ENCODE measurements at places on chromosomes 6 and 20. TPM values are rescaled to one million over a fixed set of nuclear protein-coding genes. Genes with fewer than 3 reads are reported as not detected.

The KAT14 gene
- 20.1 TPM for total RNA-seq

The TAAR2 gene
- not detected for total RNA-seq

The CST5 gene
- total RNA-seq, result not detected

The PAX1 gene
- 0.09 TPM for total RNA-seq

The NHSL1 gene
- 29.5 TPM for total RNA-seq

The GSTA2 gene
- total RNA-seq, result not detected

DNA sequence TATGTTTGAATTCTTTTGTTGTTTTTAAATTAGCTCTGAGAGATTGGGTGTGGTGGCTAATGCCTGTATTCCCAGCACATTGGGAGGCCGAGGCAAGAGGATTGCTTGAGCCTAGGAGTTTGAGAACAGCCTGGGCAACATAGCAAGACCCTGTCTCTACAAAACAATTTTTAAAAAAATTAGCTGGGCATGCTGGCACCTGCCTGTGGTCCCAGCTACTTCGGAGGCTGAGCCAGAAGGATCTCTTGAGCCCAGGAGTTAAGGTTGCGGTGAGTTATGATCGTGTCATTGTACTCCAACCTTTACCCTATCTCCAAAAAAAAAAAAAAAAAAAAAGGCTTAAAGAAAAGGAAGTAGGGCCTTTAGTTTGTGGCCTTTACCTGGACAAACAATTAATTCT is 22.9 kb downstream of the DHX35 start:
- no peak for DNase-seq
- peaks cover 36% of the 10 kb centered on the region for H3K4me1 ChIP-seq
- peaks cover 4% of the 10 kb centered on the region for H3K36me3 ChIP-seq

- H3K27me3 ChIP-seq, result no peaks in the 10 kb centered on the region
- H3K27ac ChIP-seq, result no peak overlapping the region
- H3K4me3 ChIP-seq, result no peak overlapping the region
- no peak for DNase-seq
- no peaks in the 10 kb centered on the region for H3K4me1 ChIP-seq
Observed at GRCh38 chr6:4420160-4420865, 284.9 kb upstream of the ECI2 start.

- no peak for DNase-seq
- H3K4me3 ChIP-seq, result peak overlapping the region; percentile 73
Observed at GRCh38 chr20:63657260-63657936, 714 bp upstream of the RTEL1 start.

DNA sequence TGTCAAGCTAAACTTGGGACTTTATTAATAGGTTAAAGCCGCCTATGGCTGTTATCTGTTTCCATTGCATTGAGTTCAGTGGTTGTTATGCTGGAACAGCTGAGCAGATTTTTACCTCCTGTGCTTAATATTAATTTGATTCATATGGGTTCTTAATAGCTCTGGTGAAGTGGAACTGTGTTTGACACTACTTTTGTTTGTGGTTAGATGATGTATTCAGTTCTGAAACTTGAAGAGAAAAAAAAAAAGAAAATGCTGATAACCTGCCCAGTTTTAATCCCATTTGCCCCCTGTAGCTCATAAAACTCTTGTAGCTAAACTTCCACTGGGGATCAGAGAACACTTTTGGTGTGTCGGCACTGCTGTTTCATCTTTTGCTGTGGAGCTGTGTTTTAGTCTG is 117.8 kb downstream of the ZDHHC14 start:
- H3K36me3 ChIP-seq, result no peaks in the 10 kb centered on the region
- DNase-seq, result no peak
- no peak overlapping the region for H3K27ac ChIP-seq
- H3K27me3 ChIP-seq, result no peaks in the 10 kb centered on the region
- H3K4me3 ChIP-seq, result no peak overlapping the region
- no peaks in the 10 kb centered on the region for H3K4me1 ChIP-seq

DNA sequence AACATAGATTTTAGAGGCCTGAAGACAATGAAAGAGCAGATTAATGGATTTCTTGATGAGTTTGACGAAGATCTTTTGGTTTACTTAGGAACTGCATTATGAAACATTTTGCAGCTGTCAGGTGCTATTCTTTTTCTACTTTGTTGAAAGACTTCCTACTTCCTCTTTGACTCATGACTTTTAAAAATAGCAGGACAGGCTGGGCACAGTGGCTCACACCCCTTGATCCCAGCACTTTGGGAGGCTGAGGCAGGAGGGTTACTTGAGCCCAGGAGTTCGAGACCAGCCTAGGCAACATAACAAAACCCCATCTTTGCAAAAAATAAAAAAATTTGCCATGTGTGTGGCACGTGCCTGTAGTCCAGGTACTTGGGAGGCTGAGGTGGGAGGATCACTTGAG is 52.0 kb downstream of the ITCH start:
- DNase-seq, result no peak
- no peaks in the 10 kb centered on the region for H3K27me3 ChIP-seq
- H3K4me3 ChIP-seq, result no peak overlapping the region
- no peak overlapping the region for H3K27ac ChIP-seq
- H3K4me1 ChIP-seq, result peaks cover 8% of the 10 kb centered on the region

GRCh38 chr6:5893295-5893694 is 113.4 kb downstream of the NRN1 start:
- DNase-seq, result no peak
- no peak overlapping the region for H3K27ac ChIP-seq
- H3K27me3 ChIP-seq, result no peaks in the 10 kb centered on the region
- no peak overlapping the region for H3K4me3 ChIP-seq
- no peaks in the 10 kb centered on the region for H3K36me3 ChIP-seq

DNA sequence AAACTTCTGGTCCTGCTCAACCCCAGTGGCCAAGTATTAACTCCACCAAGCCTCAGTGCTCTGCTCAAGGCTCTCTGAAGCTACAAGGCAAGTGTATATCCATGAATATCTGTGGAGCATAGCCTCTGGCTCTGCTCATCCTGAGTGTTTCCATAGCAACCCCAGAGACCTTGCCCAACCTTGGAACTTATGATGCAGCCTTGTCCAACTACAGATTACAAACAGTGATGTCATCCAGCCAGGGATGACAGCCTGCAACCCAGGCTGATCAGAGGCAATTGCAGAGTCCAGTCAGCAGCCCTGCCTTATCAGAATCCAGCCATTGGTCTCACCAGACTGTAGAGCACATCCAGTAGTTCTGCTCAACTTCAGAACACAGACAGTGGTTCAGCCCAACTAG is 65.5 kb upstream of the SPACA1 start:
- no peaks in the 10 kb centered on the region for H3K36me3 ChIP-seq
- H3K27ac ChIP-seq, result no peak overlapping the region
- DNase-seq, result no peak
- peaks cover 21% of the 10 kb centered on the region for H3K27me3 ChIP-seq
- H3K4me3 ChIP-seq, result no peak overlapping the region

Measured in A673 (cell line).